IPS DF 6.9 (cell line): ENCODE measurements at places on chromosomes 1 and 21.

DNA sequence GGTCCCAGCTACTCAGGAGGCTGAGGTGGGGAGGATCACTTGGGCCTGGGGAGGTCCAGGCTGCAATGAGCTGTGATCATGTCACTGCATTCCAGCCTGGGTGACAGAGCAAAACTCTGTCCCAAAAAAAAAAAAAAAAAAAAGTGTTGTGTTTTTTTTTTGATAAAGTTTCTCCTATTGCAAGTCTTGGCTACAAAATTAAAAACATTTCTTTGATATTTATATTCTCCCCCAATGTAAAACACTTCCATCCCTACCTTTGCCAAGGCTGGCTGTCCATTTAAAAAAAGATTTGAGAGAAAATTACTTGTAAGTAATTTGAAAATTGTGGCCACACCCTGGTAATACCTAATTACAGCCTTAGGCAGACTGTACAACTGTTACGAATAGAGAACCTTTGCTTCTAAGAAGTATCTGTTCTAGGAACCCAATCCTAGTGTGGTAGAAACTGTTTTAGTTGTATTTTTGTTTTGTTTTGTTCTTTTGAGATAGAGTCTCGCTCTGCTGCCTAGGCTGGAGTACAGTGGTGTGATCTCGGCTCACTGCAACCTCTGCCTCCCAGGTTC is 11.2 kb downstream of the ZNF436 start:
- H3K36me3 ChIP-seq = 0 out of 2 replicates have a peak, but pooled peaks cover 3% of the 10 kb centered on the region
- peaks cover 66% of the 10 kb centered on the region for H3K27me3 ChIP-seq
- H3K27ac ChIP-seq = no peak overlapping the region
- no peak overlapping the region for H3K4me3 ChIP-seq
- DNase-seq = no peak
- H3K4me1 ChIP-seq = no peaks in the 10 kb centered on the region

DNA sequence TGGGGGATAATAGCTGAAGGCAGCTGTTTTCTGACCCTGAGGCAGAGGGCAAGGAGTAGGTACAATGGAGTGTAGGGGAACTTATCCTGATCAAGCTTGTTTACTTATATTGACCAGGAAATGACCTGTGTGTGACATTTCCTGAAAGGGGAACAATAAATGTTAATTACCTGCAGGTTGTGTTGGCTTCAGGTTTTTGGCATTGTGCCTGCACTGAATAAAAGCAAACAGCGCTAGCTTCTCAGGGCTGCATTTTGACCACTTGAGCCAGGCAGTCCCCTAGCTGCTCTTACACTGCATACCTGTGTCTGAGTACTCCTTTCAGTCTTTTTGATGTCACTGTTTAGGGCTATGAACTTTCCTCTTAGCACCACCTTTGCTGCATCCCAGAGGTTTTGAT is 40.6 kb downstream of the DRAM2 start:
- H3K27me3 ChIP-seq = no peaks in the 10 kb centered on the region
- H3K4me1 ChIP-seq = no peaks in the 10 kb centered on the region
- DNase-seq = no peak
- no peak overlapping the region for H3K27ac ChIP-seq
- no peaks in the 10 kb centered on the region for H3K36me3 ChIP-seq

DNA sequence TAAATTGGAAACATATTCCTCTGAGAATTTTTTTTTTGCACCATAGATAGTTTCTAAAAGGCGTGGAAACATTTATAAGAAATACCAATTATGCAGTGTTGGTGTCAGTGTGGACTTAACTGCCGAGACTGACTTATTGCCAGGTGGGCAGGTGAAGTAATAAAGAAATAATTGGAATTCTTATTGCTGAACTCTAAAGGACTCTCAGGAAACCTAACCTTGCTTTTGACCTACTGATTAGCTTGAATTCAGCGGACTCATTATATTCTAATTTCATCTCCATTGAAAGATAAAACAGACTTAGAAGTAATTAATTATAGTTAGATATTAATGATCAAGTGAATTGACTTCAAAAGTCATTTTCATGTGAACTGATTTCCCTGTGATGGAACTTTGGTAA is 26.3 kb downstream of the KCNK1 start:
- H3K27ac ChIP-seq = no peak overlapping the region
- no peaks in the 10 kb centered on the region for H3K27me3 ChIP-seq
- no peaks in the 10 kb centered on the region for H3K4me1 ChIP-seq
- DNase-seq = no peak
- no peaks in the 10 kb centered on the region for H3K36me3 ChIP-seq

DNA sequence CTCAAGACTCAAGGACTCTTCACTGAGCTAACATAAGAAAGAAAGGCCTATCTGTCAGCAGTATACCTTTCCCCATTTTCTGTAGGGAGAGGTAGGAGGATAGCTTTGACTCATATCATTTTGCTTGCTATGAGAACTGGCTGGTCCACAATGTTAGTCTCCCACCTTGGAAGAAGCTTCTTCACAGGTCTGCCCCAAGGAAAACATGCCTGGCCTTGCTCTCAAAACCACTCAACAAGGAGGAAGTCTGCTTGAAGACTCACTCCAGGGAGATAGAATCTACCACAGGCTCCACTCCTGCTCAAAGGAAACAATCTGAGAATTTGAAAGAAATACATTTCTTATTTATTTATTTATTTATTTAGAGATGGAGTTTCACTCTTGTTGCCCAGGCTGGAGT is 29.5 kb upstream of the LAMC1 start:
- no peak for DNase-seq
- H3K27ac ChIP-seq = no peak overlapping the region
- no peaks in the 10 kb centered on the region for H3K27me3 ChIP-seq
- 0 out of 2 replicates have a peak, but pooled peaks cover 2% of the 10 kb centered on the region for H3K4me1 ChIP-seq

DNA sequence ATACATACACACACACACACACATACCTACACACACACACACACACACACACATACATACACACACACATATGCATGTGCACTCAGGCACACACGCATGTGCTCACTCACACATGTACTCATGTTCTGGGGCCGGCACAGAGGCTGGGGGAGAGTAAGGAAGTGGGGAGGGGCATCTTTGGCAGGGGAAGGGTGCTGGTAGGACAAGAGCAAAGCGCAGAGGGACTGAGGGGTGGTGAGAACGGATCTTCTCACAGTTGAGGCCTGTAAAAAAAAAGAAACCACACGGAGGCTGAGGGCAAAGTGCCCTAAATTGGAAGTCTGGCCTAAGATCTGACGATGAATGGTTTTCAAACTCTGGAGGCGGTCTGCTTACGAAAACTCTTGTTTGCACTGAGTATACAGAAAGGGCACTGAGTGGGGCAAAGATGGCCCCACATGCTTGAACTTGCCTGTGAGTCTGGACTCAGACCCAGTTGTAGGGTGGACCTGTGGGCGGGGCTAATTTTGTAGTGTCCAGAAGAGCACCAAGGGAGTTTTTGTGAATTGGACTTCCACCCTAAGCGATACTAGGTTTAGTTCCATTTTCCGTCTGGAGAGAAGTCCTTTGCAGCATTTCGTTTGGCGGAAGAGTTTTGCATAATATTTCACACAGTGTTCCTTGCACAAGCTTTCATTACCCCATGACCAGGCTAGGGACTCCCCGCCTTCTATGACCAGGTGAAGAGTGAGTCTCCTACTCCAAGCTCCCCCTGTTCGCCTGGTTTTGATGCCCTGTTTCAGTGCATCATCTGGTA is 79.3 kb upstream of the LYST start:
- H3K36me3 ChIP-seq = no peaks in the 10 kb centered on the region
- H3K4me3 ChIP-seq = no peak overlapping the region
- DNase-seq = no peak
- no peaks in the 10 kb centered on the region for H3K4me1 ChIP-seq

GRCh38 chr1:146032631-146033219 is 11.2 kb upstream of the HJV start:
- no peaks in the 10 kb centered on the region for H3K27me3 ChIP-seq
- no peaks in the 10 kb centered on the region for H3K36me3 ChIP-seq
- H3K4me1 ChIP-seq = no peaks in the 10 kb centered on the region
- H3K27ac ChIP-seq = no peak overlapping the region
- no peak for DNase-seq

DNA sequence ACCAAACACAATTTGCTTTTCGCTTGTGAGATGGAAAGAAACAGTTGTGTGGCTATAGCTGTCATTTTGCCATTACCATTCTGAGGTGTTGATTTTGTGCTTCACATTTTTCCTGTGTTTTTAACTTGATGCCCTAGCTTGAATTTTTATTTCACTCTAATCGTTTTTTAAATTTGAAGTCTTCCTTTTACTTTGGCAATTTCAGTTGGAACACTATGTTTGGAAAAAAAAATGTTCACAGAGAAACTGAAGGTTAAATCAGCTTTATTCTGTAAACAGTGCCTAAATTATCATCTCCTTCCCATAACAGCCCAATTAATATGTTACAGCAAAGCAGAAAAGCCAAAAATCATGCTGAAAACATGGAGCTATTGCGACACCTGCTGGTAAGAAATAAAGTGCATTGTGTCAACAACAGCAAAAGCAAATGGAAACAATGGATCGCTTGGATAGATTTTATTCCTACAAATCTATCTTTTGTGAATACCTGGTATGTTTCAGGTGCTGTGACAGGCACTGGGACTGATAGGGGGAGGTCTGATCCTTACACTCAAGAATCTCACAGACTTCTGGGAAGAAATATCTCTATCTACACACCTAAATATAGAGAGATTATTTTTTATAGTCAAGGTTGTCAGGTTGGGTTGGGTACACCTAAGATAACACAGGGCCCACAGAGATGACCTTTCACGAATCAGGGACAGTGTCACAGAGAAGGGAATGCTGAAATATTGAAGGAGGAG is 16.2 kb upstream of the ERICH3 start:
- no peaks in the 10 kb centered on the region for H3K36me3 ChIP-seq
- no peaks in the 10 kb centered on the region for H3K27me3 ChIP-seq
- H3K4me1 ChIP-seq = peaks cover 2% of the 10 kb centered on the region; the same call in 1 of the 2 replicates
- peak; percentile 70 for DNase-seq
- H3K4me3 ChIP-seq = no peak overlapping the region

DNA sequence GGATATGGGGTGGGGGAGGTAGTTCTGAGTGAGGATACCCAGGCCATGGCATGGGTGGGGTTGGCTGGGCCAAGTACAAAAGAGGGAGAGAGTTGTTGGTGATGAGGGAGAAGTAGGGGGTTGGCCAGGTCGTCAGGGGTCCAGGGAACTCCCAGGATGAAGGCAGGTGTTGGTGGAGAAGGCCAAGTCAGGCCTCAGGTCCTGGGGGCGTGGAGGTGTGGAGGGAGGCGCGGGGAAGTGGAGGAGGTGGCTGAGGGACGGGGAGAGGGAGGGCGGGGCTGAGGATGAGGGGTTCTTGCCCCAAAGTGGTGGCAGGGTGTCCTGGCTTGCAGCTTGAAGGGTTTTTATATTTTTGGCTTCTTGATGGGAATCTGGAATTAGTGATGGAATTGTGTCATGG is 61.1 kb downstream of the FOXO6 start:
- no peak overlapping the region for H3K27ac ChIP-seq
- no peaks in the 10 kb centered on the region for H3K36me3 ChIP-seq

DNA sequence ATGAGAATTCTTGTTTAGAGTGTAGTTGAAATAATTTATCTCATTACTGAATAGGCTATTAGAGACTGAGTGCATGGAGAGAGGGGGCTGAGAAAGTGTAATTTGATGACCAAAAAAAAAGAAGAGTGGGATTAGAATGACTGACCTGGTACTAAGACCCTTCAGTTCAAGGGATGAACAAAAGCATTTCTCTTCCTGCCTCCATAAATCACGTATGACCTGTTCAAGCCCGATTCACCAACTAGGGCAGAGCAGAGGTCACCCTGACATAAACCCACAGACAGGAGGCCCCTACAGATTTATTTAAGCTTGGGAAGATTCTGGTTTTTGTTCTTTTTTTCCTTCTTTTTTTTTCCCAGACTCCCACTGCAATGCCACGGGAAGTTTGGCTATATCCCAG is 123.7 kb upstream of the COP1 start:
- H3K27ac ChIP-seq = no peak overlapping the region
- no peak for DNase-seq
- H3K4me3 ChIP-seq = no peak overlapping the region

- DNase-seq = no peak
- H3K36me3 ChIP-seq = no peaks in the 10 kb centered on the region
- H3K4me1 ChIP-seq = no peaks in the 10 kb centered on the region
- H3K27ac ChIP-seq = no peak overlapping the region
- no peak overlapping the region for H3K4me3 ChIP-seq
Observed at GRCh38 chr1:216154063-216154462, 269.2 kb downstream of the USH2A start.

DNA sequence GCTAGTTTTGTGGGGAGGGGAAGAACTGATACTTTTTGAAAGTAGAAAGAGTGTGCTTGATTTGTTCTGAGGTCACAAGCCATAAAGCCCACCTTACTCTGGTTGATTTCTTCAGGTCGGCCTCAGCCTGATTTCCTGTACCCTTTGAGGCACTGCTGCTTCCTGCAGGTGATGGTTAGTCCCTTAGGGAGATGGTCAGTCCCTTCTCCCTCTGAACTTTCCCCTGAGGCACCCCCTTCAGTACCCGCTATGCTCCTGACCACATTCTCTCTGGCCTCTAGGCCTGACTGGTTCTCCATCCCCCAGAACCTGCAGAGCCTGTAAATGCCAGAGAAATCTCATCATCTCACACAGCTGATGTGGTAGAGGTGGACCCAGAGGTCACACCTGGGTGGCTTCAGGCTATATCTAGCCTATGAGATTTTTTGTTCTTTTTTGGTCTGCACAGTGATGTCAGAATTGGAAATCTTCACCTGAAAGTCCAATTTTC is 15.0 kb upstream of the ID3 start:
- DNase-seq = no peak
- H3K27ac ChIP-seq = no peak overlapping the region
- no peaks in the 10 kb centered on the region for H3K36me3 ChIP-seq
- H3K27me3 ChIP-seq = no peaks in the 10 kb centered on the region
- H3K4me1 ChIP-seq = peaks cover 2% of the 10 kb centered on the region; the same call in 1 of the 2 replicates

GRCh38 chr1:67963263-67963662 is 87.2 kb downstream of the DIRAS3 start:
- H3K4me1 ChIP-seq = no peaks in the 10 kb centered on the region
- no peak overlapping the region for H3K4me3 ChIP-seq
- no peak for DNase-seq
- H3K27me3 ChIP-seq = no peaks in the 10 kb centered on the region

- no peaks in the 10 kb centered on the region for H3K27me3 ChIP-seq
- H3K27ac ChIP-seq = no peak overlapping the region
- DNase-seq = no peak
- peaks cover 14% of the 10 kb centered on the region for H3K4me1 ChIP-seq
- no peaks in the 10 kb centered on the region for H3K36me3 ChIP-seq
Observed at GRCh38 chr1:229696385-229696784, 70.3 kb downstream of the URB2 start.
